Memory B cell (primary cell): ENCODE measurements at places on chromosomes 6 and 20.

- DNase-seq = no peak
These were observed 236.8 kb downstream of the DLL1 start for GRCh38 chr6:170053966-170054661.

GRCh38 chr6:11245381-11246256 is 13.2 kb upstream of the NEDD9 start:
- DNase-seq = no peak

GRCh38 chr20:37527638-37528445 is at the start of gene BLCAP:
Gene BLCAP (minus strand): TSS chr20:37527876. CDS start chr20:37519174, 8,702 bp downstream.
- peak; percentile 93 for DNase-seq

DNA sequence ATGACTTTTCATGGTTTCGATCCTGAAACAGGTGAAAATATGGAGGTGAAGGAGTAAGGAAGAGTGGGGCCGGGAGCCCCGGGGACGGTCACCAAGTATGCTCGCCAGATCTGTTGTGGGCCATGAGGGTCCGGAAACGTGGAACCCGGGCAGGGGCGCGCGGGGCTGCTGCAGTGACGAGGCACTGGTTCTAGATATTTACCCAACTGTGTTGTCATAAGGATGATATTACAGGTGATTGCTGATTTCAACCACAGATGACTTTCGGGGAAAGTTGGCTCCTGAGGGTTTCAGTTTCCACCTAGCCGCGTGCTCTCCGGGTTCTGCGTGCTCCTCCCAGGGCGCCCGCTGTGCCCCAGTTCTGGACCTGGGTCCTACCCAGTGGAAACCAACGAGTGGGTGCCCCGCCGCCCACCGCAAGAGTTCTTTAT is 12.2 kb downstream of the RAET1G start:
- DNase-seq = no peak

DNA sequence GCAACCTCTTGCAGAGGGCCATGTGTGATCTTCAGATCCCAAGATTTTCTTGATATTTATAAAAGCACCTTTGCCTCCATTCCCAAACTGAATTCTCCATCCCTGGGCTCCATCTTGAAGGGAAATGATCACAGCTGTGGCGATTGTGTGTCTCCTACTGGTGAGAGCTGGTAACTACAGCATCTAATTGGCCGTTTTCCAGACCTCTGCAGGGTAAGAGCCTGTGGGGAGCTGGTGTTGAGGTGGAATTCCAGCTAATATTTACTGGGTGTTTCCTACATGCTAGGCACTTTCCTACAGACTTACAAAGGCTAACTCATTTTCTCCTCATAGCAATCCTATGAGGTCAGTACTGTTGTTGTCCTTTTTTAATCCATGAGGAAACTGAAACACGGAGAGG is 59.2 kb upstream of the FNDC1 start:
- DNase-seq = no peak

DNA sequence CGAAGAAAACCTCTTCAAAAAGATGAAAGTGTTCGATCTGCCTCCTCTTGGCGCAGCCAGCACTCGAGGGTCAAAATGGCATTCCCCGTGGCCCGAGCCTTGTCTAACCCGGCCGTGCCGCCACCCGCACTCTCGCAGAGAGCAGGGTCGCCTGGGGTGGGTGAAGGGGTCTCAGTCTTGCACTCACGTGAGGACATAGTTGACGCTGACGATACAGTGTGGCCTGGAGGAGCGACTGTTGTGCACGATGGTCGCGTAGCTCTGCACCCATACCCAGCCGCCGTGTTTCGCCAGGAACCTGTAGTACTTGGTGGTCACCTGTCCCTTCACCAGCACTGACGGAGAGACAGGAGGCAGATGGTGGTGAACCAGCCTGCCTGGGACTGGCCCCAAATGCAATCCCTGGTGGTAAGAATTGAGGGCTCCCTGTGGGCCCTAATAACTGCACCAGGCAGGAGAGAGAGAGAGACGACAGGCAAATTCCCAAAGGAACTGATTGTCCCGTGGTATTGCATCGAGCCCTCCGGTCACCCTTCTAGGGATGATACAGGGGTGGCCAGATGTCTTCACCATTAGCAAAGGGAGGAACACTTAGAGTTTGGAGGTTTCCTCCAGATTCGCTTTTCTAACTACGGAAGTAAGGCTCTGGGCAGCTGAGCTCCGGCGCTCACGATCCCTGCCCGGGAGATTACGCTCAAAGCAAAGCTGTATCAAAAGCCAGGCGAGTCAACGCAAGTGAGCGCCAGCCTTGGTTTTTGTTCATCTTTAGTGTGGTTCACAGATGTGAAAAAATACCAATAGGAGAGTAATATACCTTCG is 17.4 kb downstream of the SIM1 start:
- no peak for DNase-seq

DNA sequence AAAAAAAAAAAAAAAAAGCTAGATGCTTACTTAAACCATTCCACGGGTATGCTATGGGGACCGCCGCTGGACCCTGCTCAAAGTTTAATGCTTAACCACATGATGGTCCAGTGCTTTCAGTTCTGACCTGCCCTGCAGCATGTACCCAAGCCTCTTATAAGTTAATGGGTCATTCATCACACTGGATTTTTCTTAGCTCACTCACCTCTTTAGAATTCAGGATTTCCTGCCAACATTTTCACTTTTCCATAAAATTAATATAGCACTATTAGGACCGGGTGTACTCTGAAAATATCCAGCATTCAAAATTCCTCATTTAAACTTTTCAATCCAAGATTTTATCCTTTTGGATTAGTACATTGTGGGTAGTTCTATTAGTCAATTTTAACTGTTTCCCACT is 140.8 kb downstream of the ALDH8A1 start:
- no peak for DNase-seq

GRCh38 chr6:106677282-106677681 is 47.9 kb downstream of the QRSL1 start:
- DNase-seq = no peak

- no peak for DNase-seq
These were observed 27.1 kb downstream of the PFDN4 start for GRCh38 chr20:54234991-54235390.

DNA sequence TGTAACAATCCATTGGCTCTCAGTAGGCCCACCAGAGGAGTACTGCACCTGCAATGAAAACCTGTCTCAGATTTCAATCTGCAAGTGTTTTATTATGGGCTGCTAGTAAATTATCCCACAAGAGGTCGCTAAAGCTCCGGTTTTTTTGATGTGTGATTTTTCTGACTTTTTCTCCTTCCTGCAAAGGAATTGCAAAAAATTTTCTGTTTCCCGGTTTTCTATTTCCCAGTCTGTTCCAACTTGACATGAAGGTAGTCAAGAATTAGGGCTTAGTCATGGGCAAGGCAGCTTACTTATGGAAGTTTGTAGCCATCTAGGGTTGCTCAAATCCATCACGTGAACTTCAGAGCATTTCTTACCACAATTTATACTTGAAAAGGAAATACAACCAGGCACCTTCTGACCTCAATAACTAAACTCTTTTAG is 38.5 kb upstream of the AHI1 start:
- DNase-seq = peak; percentile 36
